Neural crest cell (in vitro differentiated cells): ENCODE measurements at places on chromosomes 13 and 19. TPM values are rescaled to one million over a fixed set of nuclear protein-coding genes. Genes with fewer than 3 reads are reported as not detected.

- H3K36me3 ChIP-seq = no peaks in the 10 kb centered on the region
- H3K4me1 ChIP-seq = peaks cover 24% of the 10 kb centered on the region
- no peak overlapping the region for H3K27ac ChIP-seq
- no peaks in the 10 kb centered on the region for H3K27me3 ChIP-seq
- DNase-seq = no peak
Observed at GRCh38 chr13:31090961-31091624, 70.6 kb downstream of the HSPH1 start.

- H3K36me3 ChIP-seq = no peaks in the 10 kb centered on the region
- H3K27ac ChIP-seq = no peak overlapping the region
- H3K4me1 ChIP-seq = no peaks in the 10 kb centered on the region
Observed at GRCh38 chr13:88701551-88701950, 1030.4 kb downstream of the SLITRK5 start.

The TNPO2 gene
- 127 and 138 TPM in 2 replicates for total RNA-seq

DNA sequence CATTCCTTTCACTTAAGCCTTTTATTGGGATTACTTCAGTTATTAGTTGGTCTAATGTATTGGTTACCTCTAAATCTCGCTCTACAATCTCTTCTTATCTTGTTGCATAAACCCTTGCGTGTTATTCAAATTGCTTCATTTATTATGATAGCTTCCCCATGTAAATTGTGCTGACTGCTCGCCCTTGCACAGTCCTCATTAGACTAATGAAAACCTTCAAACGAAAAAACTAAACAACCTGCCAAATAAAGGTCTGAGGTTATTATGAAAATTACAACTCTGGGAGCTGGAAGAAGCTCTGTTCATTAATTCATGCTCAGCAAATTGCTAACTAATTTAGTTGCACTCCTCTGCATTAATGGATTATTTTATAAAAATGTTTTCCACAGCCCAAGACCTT, 320.1 kb downstream of the DACH1 start:
- no peak overlapping the region for H3K4me3 ChIP-seq
- no peaks in the 10 kb centered on the region for H3K27me3 ChIP-seq
- H3K4me1 ChIP-seq = peaks cover 2% of the 10 kb centered on the region
- no peak for DNase-seq
- H3K36me3 ChIP-seq = no peaks in the 10 kb centered on the region

The IRGC gene
- total RNA-seq = not detected in 2 replicates

DNA sequence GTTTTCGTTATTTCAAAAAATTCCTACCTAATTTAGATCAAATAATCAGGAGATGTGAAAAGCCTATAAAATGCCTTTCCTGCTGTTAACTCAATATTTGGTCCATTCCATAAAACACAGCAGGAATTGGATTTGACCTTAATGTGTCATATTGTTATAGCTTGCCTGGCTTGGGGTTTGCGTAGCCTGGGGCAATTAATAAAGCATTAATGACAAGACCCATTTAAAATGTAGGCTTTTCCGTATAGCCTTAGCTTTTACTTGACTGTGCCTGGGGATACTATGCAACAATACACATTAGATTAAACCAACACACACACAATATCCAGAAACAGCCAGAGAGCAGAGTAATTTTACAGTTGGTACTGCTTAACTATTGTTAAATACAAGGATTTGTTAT, 117.2 kb upstream of the MAB21L1 start:
- DNase-seq = no peak
- no peak overlapping the region for H3K4me3 ChIP-seq
- H3K27me3 ChIP-seq = no peaks in the 10 kb centered on the region

- H3K27me3 ChIP-seq = no peaks in the 10 kb centered on the region
- no peak overlapping the region for H3K27ac ChIP-seq
- H3K4me3 ChIP-seq = no peak overlapping the region
- DNase-seq = peak; percentile 67
- H3K4me1 ChIP-seq = peaks cover 27% of the 10 kb centered on the region
Observed at GRCh38 chr13:89695343-89696257, 1651.9 kb upstream of the MIR17HG start.

DNA sequence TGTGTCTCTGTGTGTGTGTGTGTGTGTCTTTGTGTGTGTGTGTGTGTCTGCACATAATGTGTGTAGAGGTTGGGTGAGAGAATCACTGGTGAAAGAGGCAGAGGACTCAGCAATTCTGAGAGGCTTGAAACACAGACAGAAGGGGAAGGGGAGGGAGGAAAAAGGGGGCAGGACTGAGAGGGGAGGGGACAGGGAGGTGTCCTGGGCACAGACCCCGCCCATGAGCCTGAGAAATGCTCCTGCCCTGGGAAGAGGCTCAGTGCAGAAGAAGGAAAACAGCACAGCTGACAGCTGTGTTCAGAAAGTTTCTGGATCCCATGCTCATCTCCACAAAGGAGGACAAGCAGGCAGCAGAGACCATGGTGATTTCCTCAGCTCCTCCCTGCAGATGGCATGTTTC, 59.1 kb upstream of the CEACAM8 start:
- DNase-seq = no peak
- H3K4me3 ChIP-seq = no peak overlapping the region
- H3K27me3 ChIP-seq = no peaks in the 10 kb centered on the region
- H3K27ac ChIP-seq = no peak overlapping the region
- no peaks in the 10 kb centered on the region for H3K36me3 ChIP-seq

- H3K27me3 ChIP-seq = no peaks in the 10 kb centered on the region
- H3K4me1 ChIP-seq = no peaks in the 10 kb centered on the region
- H3K27ac ChIP-seq = no peak overlapping the region
- H3K36me3 ChIP-seq = no peaks in the 10 kb centered on the region
- no peak overlapping the region for H3K4me3 ChIP-seq
- DNase-seq = no peak
Observed at GRCh38 chr13:92535222-92536006, 691.2 kb upstream of the GPC6 start.

GRCh38 chr13:90201202-90201601, 1146.3 kb upstream of the MIR17HG start:
- no peaks in the 10 kb centered on the region for H3K36me3 ChIP-seq
- no peaks in the 10 kb centered on the region for H3K27me3 ChIP-seq
- H3K4me1 ChIP-seq = no peaks in the 10 kb centered on the region
- DNase-seq = no peak

The ZNF726 gene
- total RNA-seq = 0.37 and 0.59 TPM in 2 replicates

The MRPL57 gene
- total RNA-seq = 27.5 and 27.9 TPM in 2 replicates
